Chondrocyte (in vitro differentiated cells): ENCODE measurements at places on chromosomes 4 and X.

GRCh38 chrX:69627744-69628143 is 11.8 kb downstream of the EDA start:
- DNase-seq = no peak

- DNase-seq = no peak
Measured at GRCh38 chr4:168623484-168623883, 126.6 kb downstream of the PALLD start.

DNA sequence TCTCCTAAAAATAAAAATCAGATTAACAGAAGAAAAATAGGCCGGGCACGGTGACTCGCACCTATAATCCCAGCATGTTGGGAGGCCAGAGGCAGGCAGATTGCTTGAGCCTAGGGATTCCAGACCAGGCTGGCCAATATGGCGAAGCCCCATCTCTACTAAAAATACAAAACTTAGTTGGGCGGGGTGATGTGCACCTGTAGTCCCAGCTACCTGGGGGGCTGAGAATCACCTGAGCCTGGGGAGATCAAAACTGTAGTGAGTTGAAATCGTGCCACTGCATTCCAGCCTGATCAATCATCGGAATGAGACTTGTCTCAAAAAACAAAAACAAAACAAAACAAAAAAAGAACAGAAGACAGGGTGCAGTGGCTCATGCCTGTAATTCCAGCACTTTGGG is 32.8 kb upstream of the NOCT start:
- DNase-seq = no peak

GRCh38 chr4:187996502-187997177 is 1.1 kb downstream of the ZFP42 start:
- no peak for DNase-seq

- DNase-seq = no peak
Measured at GRCh38 chr4:139857021-139857420, 191.4 kb downstream of the MGST2 start.
